ENCODE measurements at places on chromosomes 6 and 20.

- DNase-seq, result no peak
These were observed 348.3 kb downstream of the DHX35 start for GRCh38 chr20:39310363-39310995.

GRCh38 chr6:15734118-15734897, 71.5 kb upstream of the DTNBP1 start:
- no peak for DNase-seq

DNA sequence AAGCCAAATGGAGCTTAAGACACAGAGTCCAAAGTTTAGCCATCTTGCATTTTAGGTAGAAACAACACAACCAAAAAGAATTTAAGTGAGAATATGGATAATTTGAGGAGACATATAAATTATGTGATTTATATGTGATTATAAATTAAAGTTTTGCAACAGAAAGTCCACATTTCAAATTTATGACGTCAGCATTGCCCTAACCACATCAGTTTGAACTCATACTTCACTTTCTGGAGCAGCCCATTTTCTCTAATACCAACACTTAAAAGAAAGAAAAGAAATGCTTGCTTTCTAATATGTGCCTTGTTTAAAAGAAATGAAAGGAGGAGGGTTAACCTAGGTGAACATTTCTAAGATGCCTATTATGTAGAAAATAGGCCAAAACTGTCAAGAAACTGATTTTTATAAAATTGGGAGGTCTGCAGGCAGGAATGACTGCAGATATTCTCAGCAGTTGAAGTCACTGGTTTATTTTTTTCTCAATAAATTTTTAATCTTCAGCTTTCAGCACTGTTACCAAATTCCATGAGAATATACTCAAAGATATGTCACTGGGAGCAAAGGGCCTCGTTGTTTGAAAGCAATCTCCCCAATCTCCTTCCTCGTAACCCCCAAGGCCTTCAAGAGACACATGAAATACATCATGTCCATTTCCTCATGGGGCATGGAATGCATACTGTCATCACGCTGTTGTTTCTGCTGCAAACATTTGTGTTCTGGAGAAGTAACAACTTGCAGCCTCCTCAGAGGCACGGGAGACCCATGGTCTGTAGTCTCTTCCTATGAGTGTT, 137.8 kb downstream of the SOD2 start:
- no peak for DNase-seq

DNA sequence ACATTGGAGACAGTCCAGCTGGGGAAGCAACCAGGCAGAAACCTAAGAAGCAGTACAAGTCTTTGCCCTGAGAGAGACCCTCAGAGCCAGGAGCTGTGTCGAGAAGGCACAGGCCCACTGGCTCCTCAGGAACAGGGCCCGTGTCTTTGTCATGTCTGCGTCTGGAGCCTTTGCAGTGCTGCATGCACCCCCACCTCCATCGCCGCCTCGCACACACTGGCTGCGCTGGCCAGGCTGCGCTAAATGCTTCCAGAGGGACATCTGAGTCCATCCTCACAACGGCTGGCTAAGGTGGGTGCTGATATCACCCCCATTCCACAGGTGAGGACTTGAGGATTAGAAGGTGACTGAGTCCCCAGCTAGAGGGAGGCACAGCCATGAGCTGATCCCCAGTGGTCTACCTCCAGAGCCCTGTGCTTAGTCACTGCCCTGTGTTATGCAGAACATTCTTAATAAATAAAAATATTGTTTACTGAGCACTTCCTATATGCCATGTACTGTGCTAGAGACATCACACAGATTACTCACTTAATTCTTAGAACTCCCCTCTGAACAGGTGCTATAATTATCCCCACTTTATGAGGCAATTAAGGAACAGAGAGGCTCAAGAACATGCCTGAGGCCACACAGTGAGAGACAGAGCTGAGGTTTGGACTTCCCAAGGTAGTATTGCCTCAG, 27.6 kb downstream of the GABRR2 start:
- no peak for DNase-seq

DNA sequence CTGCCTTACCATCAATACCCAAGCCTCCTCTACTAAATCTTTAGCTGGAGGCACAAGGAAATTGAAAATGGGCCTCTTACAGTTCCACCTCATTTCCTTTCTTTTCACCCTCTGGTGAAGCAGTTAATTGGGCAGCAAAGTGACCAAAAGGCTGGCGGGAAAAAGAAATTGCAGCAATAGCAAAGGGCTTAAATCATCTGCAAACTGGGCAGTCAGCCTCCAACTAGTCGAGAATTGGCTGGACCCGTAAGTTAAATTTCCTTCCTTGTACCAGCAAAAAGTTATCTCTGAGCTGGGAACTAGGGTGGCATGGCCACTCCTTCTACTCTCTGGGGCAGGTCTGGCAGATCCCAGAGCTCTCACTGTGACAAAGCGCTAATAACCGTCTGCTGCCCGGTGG, 33.5 kb downstream of the GHRH start:
- no peak for DNase-seq

GRCh38 chr6:106113256-106113959, 27.3 kb downstream of the PRDM1 start:
- DNase-seq, result no peak

DNA sequence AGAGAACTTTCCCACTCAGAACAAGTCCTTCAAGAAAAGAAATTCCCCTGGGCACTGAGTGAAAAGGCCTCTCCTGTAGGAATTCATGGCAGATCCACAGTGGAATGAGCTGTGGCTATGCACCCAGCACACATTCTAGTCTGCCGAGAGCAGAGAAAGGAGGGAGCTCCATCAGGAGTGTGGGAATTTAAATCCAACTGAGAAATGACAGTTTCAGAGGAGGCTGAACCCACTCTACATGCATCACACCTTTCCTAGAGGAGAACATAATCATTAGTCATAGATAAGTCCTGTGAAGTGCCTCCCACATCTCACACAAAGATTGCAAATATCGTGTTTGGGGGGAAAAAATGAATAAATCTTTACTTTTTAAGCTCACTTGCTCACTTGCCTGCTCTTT, 530.2 kb upstream of the HTR1E start:
- no peak for DNase-seq

- no peak for DNase-seq
These were observed 71.0 kb upstream of the FOXO3 start for GRCh38 chr6:108489699-108490098.

GRCh38 chr6:137044366-137045221, at the start of gene IL20RA:
Gene IL20RA, minus strand, starts transcription at chr6:137044965. Its CDS starts 237 bp downstream, at chr6:137044728.
- no peak for DNase-seq

DNA sequence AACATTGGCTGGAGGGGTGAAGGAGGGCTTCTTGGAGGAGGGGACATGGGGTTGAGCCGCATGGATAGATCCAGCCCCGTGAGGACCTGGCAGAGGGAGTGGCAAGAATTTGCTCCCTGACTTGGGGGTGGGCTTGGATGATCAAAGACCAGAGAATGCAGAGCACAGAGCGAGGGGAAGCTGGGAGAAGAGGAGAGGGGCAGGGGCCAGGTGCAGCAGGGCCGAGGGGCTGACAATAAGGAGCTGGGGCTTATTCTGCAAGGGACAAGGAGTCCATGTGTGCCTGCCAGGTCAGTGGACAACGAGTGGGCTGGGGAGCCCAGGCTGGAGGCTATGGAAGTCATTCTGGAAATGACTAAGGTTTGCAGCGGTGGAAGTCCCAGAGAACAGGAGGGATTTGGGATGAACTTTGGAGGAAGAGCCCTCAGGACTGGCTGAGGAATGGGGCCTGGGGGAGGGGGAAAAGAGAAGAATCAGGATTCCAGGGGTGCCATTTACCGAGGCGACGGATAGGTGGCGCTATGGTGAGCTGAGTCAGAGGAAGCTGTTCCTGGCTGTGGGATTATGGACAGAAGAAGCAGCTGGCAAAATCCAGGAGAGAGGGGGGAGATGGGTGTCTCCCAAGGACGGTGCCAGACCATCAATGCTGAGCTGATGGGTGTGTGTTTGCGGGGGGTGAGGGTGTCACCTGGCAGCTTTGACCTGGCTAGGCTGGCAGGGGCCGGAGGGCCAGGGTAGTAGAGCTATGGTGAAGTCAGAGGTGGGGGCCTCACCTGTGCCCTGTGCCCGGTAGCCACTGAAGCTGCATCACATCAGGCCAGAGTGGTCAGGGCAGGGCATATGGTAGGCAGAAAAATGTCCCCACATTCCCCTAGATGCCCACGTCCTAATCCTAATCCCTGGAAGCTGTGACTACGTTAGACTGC, 7.8 kb downstream of the KCNG1 start:
- DNase-seq, result no peak

- no peak for DNase-seq
These were observed 530.3 kb downstream of the KHDRBS2 start for GRCh38 chr6:61755739-61756138.

- DNase-seq, result no peak
These were observed 20.1 kb downstream of the SAMD5 start for GRCh38 chr6:147528511-147529145.

- DNase-seq, result no peak
These were observed 204.5 kb downstream of the KIF16B start for GRCh38 chr20:16368645-16369292.

DNA sequence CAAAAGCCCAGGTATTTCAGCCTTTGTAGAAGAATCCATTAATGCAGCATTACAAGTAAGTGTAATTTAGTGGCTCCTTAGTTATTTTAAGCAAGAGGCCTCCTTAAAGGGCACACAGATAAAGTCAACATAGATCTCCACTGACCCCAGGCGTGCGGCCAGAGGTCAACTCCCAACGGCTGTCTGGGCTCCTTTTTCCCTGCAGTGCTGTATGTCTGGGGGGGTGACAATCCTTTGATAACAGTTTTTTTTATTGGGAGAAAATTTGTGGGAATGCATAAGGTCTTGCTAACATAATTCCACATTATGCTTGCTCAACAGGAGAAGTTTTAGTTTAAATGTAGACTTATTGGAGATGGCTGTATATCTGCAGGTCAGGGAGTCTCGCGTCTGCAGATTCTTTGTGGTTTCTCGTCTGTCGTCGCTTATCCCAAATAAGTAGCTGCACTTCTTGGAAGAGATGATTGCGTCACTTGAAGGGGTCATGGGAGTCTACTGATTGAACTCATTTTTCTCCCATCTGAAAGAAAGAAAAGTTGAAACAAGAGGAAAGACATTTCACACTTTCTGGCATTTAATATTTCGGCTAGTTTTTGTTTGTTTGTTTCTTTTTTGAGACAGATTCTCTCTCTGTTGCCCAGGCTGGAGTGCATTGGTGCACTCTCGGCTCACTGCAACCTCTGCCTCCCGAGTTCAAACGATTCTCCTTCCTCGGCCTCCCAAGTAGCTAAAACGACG, 151.7 kb upstream of the AKAP12 start:
- DNase-seq, result no peak

DNA sequence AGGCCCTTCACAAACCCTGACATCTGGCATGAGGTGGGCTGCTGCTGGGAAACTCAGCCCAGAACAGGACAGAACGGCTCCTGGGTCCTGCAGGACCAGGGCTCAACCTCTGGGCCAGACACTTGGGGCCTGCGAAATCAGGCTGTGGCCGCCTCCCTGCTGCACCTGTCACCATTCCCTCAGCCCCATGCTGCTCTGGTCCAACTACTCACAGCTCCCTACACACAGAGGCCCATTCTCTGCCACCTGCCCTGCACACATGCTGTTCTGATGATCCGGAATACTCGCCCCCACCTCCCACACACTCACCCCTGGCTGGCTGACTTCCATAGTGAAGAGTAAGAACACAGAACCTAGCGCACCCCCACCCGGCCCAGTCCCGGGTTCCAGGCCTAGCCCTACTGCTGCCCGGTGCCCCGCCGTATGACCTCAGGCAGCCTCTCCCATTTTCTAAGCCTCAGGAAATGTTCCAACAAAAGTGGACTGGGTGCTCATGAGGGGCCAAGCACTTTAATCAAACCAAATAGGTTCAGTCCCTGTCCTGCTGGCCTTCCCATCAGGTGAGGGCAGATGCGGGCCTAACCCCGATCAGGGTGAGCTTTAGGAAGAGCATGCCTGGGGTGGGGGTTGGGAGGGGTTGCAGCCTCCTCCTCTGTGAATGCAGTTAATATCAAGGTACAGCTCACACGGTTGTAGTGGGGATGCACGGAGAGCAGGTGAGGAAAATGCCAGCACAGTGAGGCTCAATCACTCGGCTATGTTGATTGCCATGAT, 3.9 kb downstream of the PEDS1 start:
- no peak for DNase-seq

DNA sequence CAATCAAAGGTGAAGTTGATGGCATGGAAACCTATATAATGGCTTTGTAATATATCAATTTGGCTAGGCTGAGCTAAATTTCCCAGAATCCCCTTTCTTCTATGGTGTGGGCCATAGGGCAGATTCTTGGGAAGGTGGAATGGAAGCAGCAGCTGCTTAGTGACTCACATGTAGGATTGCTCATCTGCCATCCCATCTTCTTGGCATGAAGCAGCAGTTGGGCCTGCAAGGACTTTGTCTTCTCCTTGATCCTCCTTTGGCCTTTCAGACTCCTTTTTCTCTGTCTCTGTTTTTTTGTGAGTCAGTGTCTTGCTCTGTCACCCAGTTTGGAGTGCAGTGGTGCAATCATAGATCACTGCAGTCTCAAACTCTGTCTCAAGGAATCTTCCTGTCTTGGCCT, 52.6 kb upstream of the CEP162 start:
- no peak for DNase-seq

DNA sequence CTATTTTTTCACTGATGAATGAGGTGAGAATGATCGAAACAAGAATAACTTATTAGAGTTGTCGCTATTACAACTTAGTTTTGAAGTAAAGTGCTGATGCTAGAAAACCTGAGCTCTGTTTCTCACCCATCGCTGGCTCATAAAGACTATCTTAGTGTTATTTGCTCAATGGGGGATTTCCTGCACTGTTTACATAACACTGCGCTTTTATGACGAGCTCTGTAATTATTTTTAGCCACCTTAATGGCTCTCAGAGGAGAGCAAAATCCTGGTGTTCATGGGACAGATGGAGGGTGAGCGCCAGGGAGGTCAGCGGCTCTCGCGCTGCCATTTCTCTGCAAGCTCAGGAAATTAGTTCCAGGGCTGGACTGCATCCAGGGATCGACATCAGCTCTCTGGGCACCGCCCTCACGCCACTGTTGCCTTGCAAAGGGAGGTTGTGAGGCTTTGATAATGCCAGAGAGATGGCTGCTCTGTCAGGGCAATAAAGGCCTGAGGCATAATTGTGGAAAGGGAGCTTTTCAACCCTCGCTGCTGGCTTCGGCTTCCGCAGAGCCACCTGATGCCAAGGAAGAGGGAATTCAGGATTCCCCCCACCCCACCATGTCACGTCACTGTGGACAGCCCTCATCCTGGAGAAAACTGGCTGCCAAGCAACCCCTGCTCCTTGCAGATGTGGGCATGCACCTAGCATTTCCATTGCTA, 72.0 kb downstream of the DACT2 start:
- DNase-seq, result no peak

DNA sequence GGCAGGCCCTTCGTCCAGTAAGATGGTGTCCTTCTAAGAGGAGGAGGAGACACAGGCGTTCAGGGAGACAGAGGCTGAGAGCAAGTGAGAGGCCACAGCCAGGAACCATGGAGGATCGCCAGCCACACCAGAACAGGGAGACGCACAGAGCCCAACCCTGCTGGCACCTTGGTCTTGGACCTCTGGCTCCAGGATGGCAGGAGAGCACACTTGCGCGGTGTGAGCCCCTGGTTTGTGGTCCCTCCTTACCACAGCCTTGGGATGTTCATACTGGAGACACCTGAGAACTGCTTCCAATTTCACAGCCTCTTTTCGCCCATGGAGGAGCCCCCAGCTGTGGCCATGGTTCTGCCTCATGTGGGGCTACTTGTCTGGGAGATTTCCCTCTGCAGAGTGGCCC, 222.4 kb downstream of the DLL1 start:
- DNase-seq, result no peak

Measured in D721Med (cell line).